ENCODE measurements at places on chromosomes 13 and 19. TPM values are rescaled to one million over a fixed set of nuclear protein-coding genes. Genes with fewer than 3 reads are reported as not detected.

The PABPC3 gene
- 1.7 TPM for polyA plus RNA-seq

The KMT5C gene
- 34.5 TPM for polyA plus RNA-seq

The CYP4F2 gene
- polyA plus RNA-seq: not detected

The C19orf85 gene
- not detected for polyA plus RNA-seq

The MEIS3 gene
- 15.0 TPM for polyA plus RNA-seq

The PEAK3 gene
- 0.17 TPM for polyA plus RNA-seq

The ZNF729 gene
- 0.24 TPM for polyA plus RNA-seq

The NKG7 gene
- 1.1 TPM for polyA plus RNA-seq

The UBE2L5 gene
- polyA plus RNA-seq: 1.2 TPM

The RGL3 gene
- 62.2 TPM for polyA plus RNA-seq

The GNA15 gene
- polyA plus RNA-seq: 1.6 TPM

The SIGLEC5 gene
- 0.61 TPM for polyA plus RNA-seq

The ZNF85 gene
- 20.1 TPM for polyA plus RNA-seq

The MEDAG gene
- 1.9 TPM for polyA plus RNA-seq

The DUS3L gene
- polyA plus RNA-seq: 21.2 TPM

The RFC3 gene
- 25.1 TPM for polyA plus RNA-seq

The COL5A3 gene
- 1.7 TPM for polyA plus RNA-seq

The CEACAM16 gene
- polyA plus RNA-seq: not detected

The LRRC25 gene
- polyA plus RNA-seq: 0.75 TPM

The FFAR3 gene
- 0.11 TPM for polyA plus RNA-seq
